ENCODE measurements at places on chromosomes 16 and 17.

DNA sequence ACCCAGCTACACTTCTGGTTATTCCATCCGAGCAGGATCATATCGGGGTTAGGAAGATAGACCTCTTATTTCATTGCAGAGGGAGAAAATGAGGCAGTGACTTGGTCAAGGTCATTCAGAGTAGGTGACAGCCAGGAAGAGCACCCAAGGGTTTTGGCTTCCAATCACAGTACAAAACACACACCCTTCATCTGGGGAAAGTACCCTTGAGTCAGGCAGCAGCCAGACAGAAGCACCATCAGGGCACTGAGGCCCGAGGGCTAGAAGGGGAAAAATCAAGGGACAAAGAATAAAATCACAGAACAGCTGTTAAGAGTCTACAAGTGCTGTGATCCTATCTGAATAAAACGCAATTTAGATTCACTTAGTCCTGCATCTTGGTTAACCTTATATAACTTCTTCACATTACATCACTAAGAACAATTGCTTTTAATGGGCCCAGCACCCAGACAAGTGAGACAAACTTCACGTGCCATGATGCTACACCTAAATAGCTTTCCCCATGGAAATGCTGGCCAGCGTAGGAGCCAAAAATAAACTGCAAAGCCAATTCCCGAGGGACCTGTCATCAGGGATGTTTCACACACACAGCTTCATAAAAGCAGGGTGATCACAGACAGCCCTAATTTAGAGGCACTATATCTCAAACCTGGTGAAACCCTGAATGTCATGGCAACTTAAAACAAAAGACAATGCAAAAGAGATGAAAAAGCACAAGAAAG is 4.9 kb downstream of the UBE2O start:
- no peak for DNase-seq

- DNase-seq: no peak
These were observed 2.0 kb downstream of the GPRC5B start for GRCh38 chr16:19882646-19883045.

- DNase-seq: no peak
These were observed 13.0 kb downstream of the SHPK start for GRCh38 chr17:3622977-3623594.

- DNase-seq: no peak
These were observed 16.4 kb upstream of the RBFOX3 start for GRCh38 chr17:79627184-79627765.

GRCh38 chr16:86768999-86769398 is 190.7 kb downstream of the FOXL1 start:
- DNase-seq: no peak

DNA sequence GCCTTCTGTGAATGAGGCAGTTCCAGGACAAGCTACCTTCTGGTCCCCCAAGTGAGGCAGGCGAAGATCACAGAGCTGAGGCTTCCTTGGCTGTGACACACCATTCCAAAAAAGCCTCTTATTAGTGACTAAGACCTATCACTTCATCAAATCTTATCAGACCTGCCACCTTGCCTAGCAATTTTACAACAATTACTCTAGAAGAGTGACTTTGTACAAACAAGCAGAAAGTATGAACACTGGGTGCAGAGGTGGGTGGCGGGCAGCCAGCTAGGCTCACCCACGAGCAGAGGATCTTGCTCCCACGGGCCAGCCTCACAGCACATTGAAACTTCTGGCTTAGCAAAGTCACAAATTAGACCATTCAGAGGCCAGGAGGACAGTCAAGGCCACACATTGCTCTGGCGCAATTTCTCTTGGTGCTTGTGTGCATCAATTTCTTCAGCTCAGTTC is 2.2 kb upstream of the ICAM2 start:
- DNase-seq: no peak

All from stimulated activated CD4-positive, alpha-beta T cell treated with anti-CD3 and anti-CD28 coated beads, Interleukin-4, amount 100 ng/mL, for 4 hours (primary cell).